Fibroblast of skin of left biceps (primary cell): ENCODE measurements at places on chromosomes 11 and 22.

GRCh38 chr11:94526645-94527438 lies 14.6 kb downstream of the C11orf97 start:
- no peak for DNase-seq

DNA sequence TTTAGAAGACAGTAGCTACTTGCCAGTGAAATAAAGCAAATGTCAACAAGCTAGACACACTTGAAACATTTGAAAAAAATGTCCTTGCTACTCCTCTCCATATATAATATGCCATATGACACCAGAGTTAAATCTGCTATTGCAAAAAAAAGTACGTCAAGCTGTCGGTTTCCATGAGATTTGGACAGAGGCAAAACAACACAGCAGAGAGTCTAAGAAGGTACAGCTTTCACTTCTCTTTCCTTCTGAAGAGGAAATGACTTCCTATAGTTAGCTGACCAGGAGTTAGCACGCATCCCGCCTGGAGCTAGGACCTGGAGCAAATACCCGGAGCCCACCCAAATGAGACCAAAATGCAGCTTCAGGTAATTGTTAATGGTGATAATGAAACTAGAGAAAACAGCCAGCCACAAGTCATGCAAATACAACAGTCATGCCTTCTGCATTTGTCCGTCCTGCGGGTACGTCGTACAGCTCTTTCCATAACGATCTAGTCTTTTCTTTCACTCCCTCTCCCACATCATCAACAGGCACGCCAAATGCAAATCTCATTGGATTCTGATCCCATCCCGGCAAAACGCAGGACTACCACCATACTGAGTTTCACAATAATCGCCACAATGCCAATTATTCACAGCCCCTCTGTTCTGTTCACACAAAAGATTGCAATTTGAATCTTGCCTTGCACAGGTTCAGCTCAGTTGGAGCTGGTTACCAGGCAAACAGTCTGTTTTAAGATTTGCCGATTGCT lies 395.0 kb upstream of the CCDC90B start:
- DNase-seq = no peak

DNA sequence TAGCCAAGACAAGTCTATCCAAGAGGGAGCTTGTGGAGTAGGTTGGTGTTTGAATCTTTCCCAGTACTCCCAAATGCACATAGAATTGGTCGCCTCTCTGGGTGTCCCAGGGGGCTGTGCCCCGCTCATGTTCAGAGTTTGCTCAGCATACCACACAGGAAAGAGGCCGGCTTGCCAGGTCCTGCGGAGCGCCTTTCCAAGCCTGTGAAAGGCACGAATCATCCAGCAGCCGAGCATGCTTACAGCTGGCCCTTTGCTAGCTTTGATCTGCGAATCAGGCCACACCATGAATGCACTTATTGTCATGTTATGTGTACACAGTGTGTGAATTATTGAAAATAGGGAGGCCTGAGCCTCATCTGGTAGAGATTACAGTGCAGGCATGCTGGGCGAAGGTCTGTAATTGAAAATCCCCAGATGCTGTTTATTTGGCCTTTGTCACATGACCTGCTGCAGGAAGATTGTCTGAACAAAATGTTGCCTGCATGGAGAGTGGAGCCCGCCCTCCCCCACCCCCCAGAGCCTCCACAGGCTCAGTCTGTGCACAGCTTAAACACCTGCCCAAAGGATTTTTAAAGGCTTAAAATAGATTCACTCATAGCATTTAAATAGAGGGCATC lies 163.3 kb upstream of the RASSF10 start:
- peak; percentile 31 for DNase-seq

DNA sequence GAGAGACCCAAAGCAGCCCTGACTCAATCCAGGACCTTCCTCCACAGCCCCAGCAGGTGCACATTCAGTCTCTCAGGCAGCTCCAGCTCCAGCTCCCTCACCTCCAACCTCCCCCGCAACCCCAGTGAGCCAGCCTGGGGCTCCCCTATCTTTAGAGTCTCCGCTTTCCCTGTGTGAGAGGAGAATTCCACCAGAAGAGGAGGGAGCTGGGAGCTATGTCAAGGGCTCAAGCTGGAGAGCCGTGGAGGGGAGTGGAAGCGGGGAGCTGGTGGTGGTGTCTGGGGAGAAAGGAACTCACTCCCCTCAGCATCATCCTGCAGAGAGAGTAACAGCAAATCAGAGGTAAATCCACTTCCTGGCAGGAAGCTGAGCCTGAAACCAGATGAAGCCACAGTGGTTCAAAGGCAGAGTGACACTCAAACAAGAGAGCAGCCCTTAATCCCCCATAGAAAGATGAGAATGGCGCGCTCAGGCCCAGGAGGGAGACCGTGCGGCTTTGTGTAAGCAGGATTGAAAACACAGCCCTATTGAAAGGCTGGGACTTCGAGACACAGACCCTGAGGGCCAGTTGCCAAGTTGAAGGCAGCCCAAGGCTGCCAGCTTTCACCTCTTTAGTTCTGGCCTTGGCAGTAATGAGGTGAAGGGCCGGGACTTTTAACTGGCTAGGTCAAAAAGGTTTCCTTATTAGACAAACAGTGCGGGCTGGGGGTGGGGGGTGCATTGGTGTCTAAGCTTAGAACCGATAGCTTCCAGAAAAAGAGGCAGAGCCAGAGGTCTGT lies 21.4 kb upstream of the CDON start:
- DNase-seq = no peak

DNA sequence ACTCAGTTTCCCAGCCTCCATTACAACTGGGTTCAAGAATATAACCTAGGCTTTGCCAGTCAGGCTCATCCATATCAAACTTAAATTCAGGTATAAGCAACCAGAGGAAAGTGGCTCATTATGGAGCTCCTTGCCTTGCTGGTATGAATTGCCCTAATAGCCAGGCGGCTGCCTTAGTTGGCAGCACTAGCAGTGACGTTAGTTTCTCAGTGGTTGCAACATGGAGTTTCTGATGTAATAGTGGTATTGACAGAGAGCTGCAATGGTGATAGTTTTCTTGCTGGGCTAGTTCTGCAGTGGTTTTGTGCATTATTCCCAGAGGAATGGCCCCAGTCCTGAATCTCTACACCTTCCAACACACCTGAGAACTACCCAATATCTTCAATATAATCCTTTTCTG lies 3.8 kb upstream of the TMEM123 start:
- DNase-seq = no peak

DNA sequence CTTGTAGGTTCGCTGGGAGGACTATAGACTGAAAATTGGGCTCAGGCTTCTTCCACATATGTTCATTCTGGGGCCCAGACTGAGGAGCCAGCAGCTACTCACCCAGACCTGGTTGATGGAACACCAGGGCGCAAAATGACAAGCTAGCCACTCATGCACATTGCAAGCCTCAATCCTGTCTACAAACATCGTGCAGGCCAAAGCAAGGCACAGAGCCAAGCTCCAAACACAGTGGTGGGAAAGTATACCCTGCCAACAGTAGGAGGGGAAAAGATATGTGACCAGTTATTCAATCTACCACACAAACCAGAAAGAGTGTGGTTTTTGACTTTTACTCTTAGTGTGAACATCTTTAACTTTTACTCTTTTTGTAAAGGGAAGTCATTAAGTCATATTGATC lies 660.5 kb downstream of the NTM start:
- DNase-seq = no peak

DNA sequence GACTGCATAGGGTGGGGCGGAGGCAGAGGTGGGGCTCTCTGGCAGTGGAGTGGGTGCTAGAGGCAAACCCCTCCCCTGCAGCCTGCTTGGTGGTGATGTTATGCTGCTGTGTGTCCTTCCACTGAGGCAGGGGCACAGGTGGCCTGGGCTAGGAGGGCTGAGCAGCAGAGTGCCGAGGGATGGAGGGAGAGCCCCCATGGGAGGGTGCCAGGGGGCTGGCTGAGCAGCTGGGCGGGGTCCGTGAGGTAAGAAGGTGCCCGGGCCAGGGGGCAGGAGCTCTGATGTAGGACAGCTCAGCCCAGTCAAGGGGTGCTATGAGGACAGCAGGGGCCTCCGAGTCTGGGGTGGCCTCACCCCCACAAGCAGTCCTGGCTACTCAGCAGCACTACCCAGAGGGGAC lies 4.2 kb downstream of the CLDN5 start:
- no peak for DNase-seq

- no peak for DNase-seq
Observed at GRCh38 chr22:20427945-20428417, 9.6 kb downstream of the SCARF2 start.

DNA sequence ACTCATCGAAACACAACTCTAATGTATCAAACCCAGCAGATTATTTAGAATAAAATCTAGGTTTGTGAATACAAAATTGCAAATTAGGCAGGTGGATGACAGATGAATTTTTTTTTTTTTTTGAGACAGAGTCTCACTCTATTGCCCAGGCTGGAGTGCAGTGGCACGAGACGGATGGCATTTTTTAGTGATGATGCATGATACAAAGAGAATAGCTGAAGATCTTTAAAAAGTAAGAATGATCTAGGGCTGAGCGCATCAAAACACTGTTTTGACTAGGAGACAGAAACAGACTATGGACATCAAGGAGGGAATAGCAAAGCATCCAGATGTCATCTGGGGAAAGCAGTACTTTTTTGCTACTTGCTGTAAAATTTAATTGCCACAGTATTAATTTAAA lies 63.8 kb downstream of the IMMP1L start:
- DNase-seq = no peak

- DNase-seq = no peak
Observed at GRCh38 chr11:74570266-74571061, 21.9 kb upstream of the POLD3 start.

DNA sequence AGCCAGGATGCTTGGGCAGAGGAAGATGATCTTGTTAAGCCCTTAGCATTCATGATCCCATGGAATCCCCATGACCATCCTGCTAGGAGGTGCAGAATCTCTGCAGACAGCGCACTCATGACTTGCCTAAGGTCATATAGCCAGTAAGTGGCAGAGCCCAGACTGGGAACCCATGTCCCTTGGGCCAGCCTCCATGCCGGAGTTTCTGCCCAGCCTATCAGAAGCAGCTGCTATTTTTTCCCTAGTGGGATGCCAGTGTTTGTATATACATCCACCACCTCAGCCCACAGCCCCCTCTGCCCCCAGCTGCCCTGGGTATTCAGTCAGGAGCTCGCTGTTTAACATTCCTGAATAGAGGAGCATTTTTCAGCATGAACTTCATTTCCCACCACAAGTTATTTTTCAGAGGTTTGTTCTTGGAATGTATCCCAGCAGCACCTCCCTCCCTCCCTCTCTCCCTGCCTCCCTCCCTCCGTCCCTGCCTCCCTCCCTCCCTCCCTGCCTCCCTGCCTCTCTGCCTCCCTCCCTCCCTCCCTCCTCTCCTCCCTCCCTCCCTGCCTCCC lies 34.4 kb upstream of the SUSD2 start:
- peak; percentile 70 for DNase-seq

GRCh38 chr11:108115500-108116140 lies 5.7 kb upstream of the ACAT1 start:
- peak; percentile 49 for DNase-seq

DNA sequence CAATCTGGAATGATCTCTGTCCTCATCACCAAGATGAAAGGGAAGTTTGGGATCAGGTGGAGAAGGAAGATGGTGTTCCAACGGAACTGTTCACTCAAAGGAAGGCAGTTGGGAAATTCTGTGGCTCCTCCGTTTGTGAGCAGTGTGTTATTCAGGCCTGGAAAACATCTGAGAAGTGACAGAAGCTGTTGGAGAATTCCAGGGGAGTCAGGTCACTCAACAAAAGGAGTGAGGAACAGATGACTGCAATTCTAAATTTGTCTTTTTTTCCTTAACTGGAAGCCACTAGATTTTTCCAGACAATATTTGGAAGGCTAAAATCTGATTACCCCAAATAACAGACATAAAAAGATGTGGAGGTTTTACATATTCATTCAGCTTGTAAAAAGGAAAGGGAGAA lies 107.8 kb downstream of the CD44 start:
- DNase-seq = no peak

GRCh38 chr11:44171518-44171917 lies 76.0 kb downstream of the EXT2 start:
- DNase-seq = no peak

DNA sequence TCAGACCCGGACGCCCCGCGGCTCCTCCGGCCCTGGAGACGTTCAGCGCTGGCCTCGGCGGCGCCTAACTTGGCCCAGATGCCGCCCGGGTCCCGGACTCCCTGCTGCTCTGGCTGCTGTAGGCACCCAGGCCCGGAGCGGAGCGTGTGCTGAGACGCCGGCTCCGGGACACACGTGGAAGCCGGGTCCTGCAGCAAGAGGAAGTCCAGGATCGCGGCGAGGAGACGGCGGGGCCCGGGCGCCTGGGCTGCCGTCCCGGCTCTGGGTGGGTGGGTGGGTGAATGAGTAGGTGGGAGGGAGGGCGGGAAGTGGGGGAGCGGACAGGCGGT lies 223 bp downstream of the WT1 start:
- DNase-seq = no peak

GRCh38 chr22:37999640-38000272 lies 15.4 kb upstream of the SOX10 start:
- DNase-seq = no peak
